CD8-positive, alpha-beta memory T cell (primary cell): ENCODE measurements at places on chromosomes 6 and 20. TPM values are rescaled to one million over a fixed set of nuclear protein-coding genes. Genes with fewer than 3 reads are reported as not detected.

DNA sequence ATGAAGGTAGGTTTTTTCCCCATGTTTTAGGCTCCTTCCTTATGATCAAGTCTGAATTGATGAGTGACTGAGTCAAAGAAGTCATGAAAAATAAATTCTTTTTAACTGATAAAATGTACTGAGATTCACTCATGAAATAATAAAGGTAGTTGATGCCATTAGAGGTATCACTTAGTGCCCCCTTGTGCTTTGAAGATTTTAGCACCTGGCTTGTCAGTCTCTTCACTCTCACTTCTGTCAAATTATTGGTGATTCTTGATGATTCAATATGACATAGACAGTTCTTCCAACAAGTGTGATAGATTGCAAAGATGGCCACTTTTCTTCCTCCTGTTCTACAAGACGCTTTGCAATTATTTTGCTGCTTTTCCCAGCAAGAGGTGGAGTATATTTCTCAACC lies 4.2 kb upstream of the DLK2 start:
- peaks cover 5% of the 10 kb centered on the region for H3K4me1 ChIP-seq
- no peaks in the 10 kb centered on the region for H3K36me3 ChIP-seq
- DNase-seq = no peak
- no peak overlapping the region for H3K4me3 ChIP-seq

DNA sequence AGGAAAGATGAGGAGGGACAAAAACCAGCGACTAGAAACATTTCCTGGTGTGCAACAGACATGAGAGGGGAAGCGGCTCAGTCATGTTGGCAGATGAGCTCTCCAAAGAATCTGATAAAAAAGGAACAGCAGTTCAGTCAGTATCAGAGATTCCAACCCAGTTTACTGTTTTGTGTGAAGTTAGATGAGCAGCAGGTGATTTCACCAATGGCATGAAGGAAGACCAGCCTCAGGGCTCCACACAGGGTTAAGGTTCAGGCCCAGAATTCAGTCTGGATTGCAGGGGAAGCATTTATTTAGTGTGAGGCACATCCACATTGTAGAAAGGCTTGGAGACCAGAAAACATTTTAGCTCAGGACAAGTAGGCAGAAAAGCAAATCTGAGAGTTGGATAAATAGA lies 317.8 kb downstream of the C6orf118 start:
- no peak overlapping the region for H3K4me3 ChIP-seq
- no peaks in the 10 kb centered on the region for H3K4me1 ChIP-seq
- DNase-seq = no peak
- no peaks in the 10 kb centered on the region for H3K36me3 ChIP-seq
- no peaks in the 10 kb centered on the region for H3K27me3 ChIP-seq
- H3K27ac ChIP-seq = no peak overlapping the region

SLC22A3 gene
- total RNA-seq = not detected

TP53TG5 gene
- total RNA-seq = not detected

GRCh38 chr6:154468760-154469159 lies 41.7 kb downstream of the CNKSR3 start:
- no peaks in the 10 kb centered on the region for H3K27me3 ChIP-seq
- no peaks in the 10 kb centered on the region for H3K4me1 ChIP-seq
- H3K27ac ChIP-seq = no peak overlapping the region
- DNase-seq = no peak
- no peaks in the 10 kb centered on the region for H3K36me3 ChIP-seq

- H3K36me3 ChIP-seq = peaks cover 11% of the 10 kb centered on the region
- H3K27ac ChIP-seq = no peak overlapping the region
- no peaks in the 10 kb centered on the region for H3K27me3 ChIP-seq
- H3K4me3 ChIP-seq = no peak overlapping the region
- DNase-seq = no peak
These were observed 152.8 kb upstream of the RIPOR2 start for GRCh38 chr6:25088513-25088912.

DNA sequence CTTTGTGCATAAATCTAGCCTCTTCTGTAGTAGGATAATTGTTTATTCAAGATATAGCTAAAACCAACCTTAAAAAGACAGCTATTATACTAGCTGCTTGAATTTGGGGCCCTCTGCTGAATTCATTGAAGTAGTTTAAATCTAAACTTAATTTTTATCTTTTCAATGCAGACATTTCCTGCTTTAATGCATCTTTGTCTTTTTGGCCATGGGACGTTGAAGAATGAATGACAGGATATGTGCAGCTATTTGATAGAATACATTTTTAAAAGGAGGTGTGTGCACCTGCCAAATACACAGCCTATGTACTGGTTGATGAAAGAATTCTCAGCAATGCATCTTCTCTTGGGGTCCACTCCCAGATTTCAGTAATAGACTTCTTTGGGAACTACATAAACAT lies 524.9 kb downstream of the PHF3 start:
- no peak overlapping the region for H3K4me3 ChIP-seq
- no peak for DNase-seq
- no peaks in the 10 kb centered on the region for H3K36me3 ChIP-seq
- H3K27ac ChIP-seq = no peak overlapping the region

DNA sequence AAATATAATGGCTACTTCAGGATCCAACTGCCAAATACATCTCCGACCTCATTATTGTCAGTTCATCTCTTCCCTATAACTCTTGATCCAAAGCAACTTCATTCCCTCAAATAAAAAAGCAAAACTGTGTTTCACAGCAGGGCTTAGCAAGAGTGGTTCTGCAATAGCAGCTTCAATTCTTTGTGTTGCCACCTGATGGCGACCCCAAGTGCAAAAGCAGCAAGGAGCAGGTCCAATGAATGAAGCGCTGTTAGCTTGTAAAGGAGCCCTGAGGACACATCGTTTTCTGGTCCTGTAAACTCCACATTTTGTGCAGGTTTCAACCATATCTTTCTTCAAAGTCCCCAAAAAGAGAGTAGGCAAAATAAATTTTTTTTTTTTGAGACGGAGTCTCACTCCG lies 19.6 kb downstream of the RTN4IP1 start:
- no peak for DNase-seq
- H3K27ac ChIP-seq = no peak overlapping the region
- no peak overlapping the region for H3K4me3 ChIP-seq
- H3K27me3 ChIP-seq = no peaks in the 10 kb centered on the region
- no peaks in the 10 kb centered on the region for H3K4me1 ChIP-seq

- no peaks in the 10 kb centered on the region for H3K27me3 ChIP-seq
- peak overlapping the region; percentile 95 for H3K4me3 ChIP-seq
- H3K4me1 ChIP-seq = peaks cover 29% of the 10 kb centered on the region
- H3K27ac ChIP-seq = peak overlapping the region; percentile 95
- no peaks in the 10 kb centered on the region for H3K36me3 ChIP-seq
- DNase-seq = no peak
These were observed 611 bp upstream of the TMEM217 start for GRCh38 chr6:37258405-37259105.

- H3K27ac ChIP-seq = no peak overlapping the region
- no peak overlapping the region for H3K4me3 ChIP-seq
- H3K4me1 ChIP-seq = no peaks in the 10 kb centered on the region
- H3K27me3 ChIP-seq = no peaks in the 10 kb centered on the region
- no peaks in the 10 kb centered on the region for H3K36me3 ChIP-seq
- DNase-seq = no peak
These were observed 365.9 kb downstream of the TAF4 start for GRCh38 chr20:61699495-61700374.

- no peak overlapping the region for H3K4me3 ChIP-seq
- no peaks in the 10 kb centered on the region for H3K27me3 ChIP-seq
- no peak for DNase-seq
- no peak overlapping the region for H3K27ac ChIP-seq
- no peaks in the 10 kb centered on the region for H3K4me1 ChIP-seq
- no peaks in the 10 kb centered on the region for H3K36me3 ChIP-seq
These were observed 202.7 kb upstream of the MARCKS start for GRCh38 chr6:113654396-113654795.

DNA sequence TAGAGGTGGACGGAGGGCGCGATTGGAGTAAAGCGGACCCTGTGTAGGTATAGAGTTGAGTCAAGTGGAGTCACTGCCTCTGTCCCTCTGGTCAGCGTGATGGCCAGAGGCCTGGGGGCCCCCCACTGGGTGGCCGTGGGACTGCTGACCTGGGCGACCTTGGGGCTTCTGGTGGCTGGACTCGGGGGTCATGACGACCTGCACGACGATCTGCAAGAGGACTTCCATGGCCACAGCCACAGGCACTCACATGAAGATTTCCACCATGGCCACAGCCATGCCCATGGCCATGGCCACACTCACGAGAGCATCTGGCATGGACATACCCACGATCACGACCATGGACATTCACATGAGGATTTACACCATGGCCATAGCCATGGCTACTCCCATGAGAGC lies 479 bp downstream of the SLC39A7 start:
- H3K27me3 ChIP-seq = no peaks in the 10 kb centered on the region
- H3K4me3 ChIP-seq = peak overlapping the region; percentile 96
- H3K4me1 ChIP-seq = peaks cover 70% of the 10 kb centered on the region
- peaks cover 30% of the 10 kb centered on the region for H3K36me3 ChIP-seq
- H3K27ac ChIP-seq = peak overlapping the region; percentile 92
- no peak for DNase-seq

GRCh38 chr6:14796974-14797762 lies 448.7 kb upstream of the JARID2 start:
- no peaks in the 10 kb centered on the region for H3K4me1 ChIP-seq
- H3K36me3 ChIP-seq = no peaks in the 10 kb centered on the region
- no peak for DNase-seq

GRM4 gene
- not detected for total RNA-seq

SLC17A3 gene
- not detected for total RNA-seq

RREB1 gene
- 18.7 TPM for total RNA-seq

DNA sequence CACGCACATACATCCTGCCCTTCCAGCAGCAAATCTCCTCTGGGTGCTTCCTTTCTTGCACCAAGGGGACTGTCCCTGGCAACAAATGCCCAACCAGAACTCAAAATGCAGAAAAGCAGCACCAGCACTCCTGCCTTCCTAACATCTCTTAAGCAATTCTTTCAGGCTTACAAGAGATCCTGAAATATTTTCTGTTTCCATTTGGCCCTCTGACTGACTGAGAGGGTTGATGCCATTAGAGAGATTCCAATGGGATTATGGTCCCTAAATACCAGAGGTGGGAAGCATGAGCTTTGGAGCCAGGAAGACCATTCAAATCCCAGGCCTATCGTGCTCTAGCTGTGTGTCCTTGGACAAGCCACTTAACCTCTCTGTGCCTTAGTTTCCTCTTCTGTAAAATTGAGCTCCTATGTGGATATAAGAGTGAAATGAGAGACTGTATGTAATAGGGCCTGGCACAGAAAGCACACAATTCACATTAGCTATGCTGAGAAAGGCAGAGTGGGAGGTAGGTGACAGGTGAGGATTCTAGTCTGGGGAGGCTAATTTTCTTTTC lies 56.8 kb downstream of the PRDM1 start:
- peak overlapping the region; percentile 0 for H3K27ac ChIP-seq
- no peaks in the 10 kb centered on the region for H3K36me3 ChIP-seq
- no peak for DNase-seq
- no peak overlapping the region for H3K4me3 ChIP-seq

DNA sequence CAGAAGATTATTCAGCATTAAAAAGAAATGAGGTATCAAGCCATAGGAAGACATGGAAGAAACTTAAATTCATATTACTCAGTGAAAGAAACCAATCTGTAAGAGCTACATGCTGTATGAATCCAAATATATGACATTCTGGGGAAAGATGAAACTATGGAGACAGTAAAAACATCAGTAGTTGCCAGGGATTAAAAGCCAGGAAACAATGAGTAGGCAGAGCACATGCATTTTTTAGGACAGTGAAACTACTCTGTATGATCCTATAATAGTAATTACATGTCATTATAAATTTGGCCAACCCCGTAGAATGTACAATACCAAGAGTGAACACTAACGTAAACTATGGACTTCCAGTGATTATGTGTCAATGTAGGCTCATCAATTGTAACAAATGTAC lies 92.8 kb upstream of the RNF217 start:
- DNase-seq = no peak
- H3K27ac ChIP-seq = no peak overlapping the region
- no peak overlapping the region for H3K4me3 ChIP-seq
- no peaks in the 10 kb centered on the region for H3K4me1 ChIP-seq
- no peaks in the 10 kb centered on the region for H3K27me3 ChIP-seq

DNA sequence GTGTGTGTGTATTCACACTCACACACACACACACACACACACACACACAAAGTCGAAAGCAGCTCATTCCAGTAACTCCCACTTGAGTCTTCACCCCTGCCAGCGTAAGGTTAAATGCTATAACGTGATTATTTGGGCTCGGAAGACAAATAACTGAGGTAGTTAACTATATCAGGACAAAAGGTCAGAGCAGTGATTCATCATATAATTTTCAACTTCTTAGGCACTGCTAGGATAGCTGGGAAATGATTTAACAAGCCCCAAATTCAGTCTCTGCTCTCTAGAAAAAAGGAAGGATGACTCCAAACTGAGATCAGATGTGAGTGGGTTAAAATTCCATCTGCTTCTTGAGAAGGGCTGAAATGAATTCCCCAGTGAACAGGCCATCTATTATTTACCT lies 30.7 kb downstream of the HDGFL1 start:
- no peak overlapping the region for H3K27ac ChIP-seq
- no peaks in the 10 kb centered on the region for H3K27me3 ChIP-seq
- H3K4me1 ChIP-seq = no peaks in the 10 kb centered on the region
- no peak for DNase-seq

- peak; percentile 91 for DNase-seq
- peaks cover 10% of the 10 kb centered on the region for H3K36me3 ChIP-seq
- no peaks in the 10 kb centered on the region for H3K27me3 ChIP-seq
- peaks cover 90% of the 10 kb centered on the region for H3K4me1 ChIP-seq
- no peak overlapping the region for H3K4me3 ChIP-seq
These were observed 138.0 kb downstream of the NFATC2 start for GRCh38 chr20:51404297-51405060.

GRCh38 chr6:168078943-168079405 lies at the start of gene FRMD1:
FRMD1 (minus strand) TSS chr6:168079212; CDS start chr6:168079094, 118 bp downstream.
- no peak within 1 kb of the TSS for H3K27ac ChIP-seq
- no peaks in the 10 kb centered on the region for H3K27me3 ChIP-seq
- no peak for DNase-seq

DNA sequence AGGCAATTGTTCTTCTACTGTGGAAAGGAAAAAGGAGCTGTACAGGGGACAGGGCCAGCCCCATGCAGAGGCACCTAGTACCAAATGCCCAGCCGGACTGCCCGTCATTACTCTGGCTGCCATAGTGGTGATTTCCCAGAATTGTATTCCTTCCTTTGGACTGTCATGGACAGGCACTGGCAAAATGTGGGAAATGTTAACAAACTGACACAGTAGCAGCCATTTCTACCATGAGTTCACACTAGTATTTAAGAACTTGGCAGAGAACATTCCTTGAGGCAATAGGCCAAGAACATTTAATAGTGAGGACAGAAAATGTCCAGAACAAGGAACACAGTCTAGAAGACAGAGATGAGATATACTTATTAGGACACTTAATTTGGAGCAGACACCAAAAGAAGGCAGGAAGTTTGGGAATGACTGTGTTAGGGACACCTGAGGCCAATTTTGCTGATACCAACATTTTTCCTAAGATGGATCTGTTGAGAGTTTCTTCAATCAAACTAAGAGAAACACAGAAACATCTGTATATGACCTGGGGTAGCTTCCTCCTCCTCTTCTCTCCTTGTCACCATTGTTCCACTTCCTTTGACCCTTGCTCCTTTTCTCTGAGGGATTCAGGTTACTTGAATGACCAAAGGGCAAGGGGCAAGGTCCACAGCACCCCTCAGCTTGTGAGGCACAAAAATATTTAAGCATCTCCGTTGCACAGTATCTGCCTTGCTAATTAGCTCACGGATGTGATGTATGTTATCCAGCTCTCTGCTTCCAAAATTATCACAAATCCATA lies 14.9 kb downstream of the ADTRP start:
- no peaks in the 10 kb centered on the region for H3K36me3 ChIP-seq
- H3K27me3 ChIP-seq = no peaks in the 10 kb centered on the region
- DNase-seq = no peak
- H3K4me1 ChIP-seq = no peaks in the 10 kb centered on the region
